Stimulated activated CD8-positive, alpha-beta memory T cell treated with anti-CD3 and anti-CD28 coated beads, Interleukin-4, amount 100 ng/mL, for 1 hour (primary cell): ENCODE measurements at places on chromosomes 4 and X.
A peak's percentile ranks its signal among the peaks of the same experiment; 100 is the strongest.

GRCh38 chr4:169272265-169272886 is 1.6 kb upstream of the SH3RF1 start:
- DNase-seq: no peak

DNA sequence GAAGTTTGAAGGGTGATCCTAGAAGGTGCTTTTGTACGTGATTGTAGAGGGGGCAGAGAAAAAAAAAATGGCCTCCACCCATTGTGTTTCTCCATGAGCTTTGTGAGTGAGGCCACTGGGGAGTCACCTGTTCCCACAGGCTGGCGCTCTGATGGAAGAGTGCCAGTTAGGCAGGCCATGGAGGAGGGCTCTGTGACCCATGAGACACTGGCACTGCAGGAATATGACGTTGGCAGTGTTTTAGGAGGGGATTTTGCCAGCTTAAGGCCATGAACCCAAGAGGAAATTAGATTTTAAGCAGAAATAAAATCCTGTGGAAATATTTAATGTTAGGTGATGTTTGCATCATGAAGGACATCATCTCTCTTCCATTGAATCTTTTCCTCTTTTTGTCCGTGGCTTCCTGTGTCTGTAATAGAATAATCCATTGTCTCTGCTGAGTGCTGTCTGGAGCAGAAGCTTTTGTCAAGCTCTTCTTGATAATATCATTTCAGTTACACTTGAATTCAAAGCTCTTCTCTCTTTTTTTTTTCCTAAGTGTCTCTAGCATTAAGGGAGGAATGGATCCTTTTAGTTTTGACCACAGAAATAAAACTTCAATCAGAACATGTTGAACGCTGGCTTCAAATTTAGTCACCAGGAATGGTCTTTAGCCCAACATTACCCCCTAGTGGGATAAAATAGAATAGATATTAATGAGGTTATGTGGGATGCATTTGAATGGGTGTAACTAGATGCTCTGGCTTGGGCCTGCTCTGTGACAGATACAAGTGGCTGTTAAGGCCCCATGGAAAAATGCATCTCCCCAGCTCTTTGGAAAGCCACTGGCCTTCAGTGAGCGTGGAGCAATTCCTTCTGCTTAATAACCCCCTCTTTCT is 41.0 kb upstream of the UCP1 start:
- DNase-seq: no peak

GRCh38 chrX:17030580-17031270 is 84.3 kb downstream of the REPS2 start:
- no peak for DNase-seq

GRCh38 chrX:46938589-46938988 is 26.4 kb downstream of the JADE3 start:
- DNase-seq: no peak

- peak; percentile 56 for DNase-seq
Measured at GRCh38 chr4:1746265-1746691, 25.0 kb downstream of the TACC3 start.

DNA sequence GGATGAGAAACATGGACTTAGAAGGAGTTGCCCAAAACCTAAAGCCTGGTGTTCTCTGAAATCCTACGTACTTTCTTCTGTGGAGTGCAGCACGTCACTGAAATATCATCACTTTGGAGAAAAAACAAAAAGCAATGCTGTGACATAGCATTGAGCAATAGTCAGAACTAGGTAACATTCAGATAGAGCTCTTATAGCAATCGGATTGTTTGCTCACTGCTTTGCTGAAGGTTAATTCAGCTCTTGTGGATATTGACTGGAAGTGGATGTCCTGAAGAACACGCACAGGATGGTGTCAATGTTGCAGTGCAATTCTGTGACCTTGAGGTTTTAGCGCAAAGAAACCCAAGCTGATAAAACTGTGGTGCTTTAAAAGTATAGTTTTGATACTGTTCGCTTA is 114.2 kb upstream of the GRXCR1 start:
- no peak for DNase-seq

DNA sequence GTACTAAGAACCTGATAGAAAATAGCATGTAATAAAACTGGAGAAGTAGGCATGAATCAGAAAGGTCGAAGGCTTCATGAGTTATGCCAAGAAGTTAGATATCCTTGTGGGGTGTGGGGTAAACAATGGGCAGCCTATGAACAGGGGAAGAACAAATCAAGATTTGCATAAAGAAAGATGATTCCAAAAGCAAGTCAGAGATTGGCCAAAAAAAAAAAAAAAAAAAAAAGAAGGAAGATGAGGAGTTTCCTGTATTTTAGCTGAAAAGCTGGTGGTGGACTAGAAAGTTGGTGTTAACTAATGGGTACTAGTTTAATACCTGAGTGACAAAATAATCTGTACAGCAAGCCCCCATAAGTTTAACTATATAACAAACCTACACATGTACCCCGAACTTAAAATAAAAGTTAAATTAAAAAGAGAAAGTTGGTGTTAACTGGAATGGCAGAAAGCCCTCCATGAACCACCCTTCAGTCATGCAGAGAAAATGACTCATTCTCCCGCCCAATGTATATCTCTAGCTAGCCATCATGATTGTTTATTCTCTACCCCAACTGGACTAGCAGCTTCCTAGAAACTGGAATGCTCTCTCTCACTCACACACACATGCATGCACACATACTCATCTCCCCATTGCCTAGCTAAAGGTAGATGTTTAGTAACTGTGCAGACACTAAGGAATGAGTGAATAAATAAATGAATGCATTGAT is 41.7 kb downstream of the ATP11C start:
- DNase-seq: no peak

- DNase-seq: no peak
Measured at GRCh38 chrX:94743478-94743877, 1069.5 kb downstream of the FAM133A start.

DNA sequence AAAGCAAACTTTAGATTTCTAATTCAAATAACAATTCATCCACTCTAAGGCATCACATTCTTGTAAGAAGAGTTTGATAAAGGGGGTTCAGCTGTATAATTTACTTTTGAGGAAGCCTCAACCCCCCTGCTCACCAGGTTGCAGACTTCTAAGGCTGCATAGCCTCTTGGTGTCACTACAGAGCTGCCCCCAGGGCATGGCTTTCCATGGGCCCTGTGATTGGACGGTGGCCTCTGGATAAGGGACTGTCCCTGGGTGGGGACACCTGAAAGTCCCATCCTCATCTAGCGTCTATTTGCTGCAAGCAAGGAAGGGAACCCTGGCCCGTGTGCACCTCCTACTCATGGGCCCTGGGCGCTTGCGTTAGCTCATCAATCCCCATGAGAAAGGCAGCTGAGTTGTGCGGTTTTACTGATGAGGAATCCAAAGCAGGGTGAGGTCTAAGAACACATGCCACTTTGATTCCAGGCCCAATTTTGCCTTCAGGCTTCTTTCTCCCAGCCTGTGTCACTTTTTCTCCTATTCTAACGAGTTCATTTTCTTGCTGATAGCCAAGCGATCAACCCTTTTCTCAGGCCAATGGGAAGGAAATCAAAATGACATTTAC is 51.8 kb downstream of the SCML1 start:
- no peak for DNase-seq

DNA sequence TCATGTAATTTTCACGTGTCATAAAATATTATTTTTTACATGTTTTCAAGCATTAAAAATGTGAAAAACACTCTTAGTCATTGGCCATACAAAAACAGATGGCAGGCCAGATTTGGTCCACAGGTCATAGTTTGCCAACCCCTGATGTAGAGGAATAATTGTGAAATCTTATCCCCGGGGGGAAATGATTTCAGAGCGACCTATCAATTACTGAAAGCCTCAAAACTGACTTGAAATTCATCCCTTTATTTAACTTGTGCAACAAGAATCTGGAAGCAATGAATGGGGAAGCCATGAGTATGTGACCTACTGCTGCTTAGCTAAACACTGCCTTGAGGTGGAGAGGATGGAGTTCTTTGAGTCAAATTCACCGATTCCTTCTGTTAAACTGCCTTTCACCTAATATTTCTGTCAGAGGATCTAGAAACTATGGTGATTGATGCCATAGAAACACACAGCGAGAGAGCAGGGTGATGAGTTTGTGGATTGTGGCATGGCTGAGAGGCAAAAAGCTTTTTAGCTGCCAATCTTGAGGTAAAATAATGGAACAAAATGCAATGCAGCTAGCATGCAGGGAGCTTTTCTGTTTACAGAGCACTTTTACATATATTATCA is 30.3 kb upstream of the BRS3 start:
- DNase-seq: no peak

DNA sequence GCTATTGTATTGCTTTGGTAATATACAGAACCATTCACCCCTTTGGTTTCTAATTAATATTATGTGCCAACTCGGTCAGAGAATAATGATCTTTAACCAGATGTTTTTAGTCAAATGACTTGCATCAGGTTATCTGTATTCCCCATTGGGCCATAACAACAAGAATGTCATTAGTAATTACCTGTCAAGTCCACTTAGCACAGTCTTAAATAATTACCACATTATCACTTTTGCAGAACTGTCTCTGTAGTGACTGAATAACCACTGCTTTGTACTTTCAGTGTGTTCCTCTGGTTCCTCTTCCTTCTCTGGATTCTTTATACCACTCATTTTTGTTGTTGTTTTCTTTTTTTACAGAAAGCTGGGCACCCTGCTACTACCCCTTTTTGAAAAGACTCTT is 257.7 kb upstream of the SPOCK3 start:
- DNase-seq: no peak

DNA sequence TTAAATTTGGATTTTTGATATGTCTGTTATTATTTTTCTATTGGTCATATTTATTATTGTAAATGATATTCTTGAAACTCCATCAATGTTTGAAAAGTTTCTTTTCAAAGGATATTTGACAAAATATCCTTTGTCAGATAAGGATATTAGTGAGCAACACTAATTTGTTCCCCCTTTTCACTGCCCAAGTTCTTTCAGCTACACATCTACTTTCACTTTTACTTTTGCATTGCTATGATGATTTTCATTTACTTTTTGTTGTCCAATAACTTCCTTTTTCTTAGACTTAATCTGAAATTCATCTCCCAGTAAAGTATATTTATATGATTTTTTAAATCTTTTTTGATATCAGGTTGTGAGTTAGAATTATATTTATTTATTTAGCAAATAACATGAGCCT is 542.3 kb upstream of the ADGRL3 start:
- no peak for DNase-seq

- no peak for DNase-seq
Measured at GRCh38 chr4:26319949-26320537, 771 bp upstream of the RBPJ start.

DNA sequence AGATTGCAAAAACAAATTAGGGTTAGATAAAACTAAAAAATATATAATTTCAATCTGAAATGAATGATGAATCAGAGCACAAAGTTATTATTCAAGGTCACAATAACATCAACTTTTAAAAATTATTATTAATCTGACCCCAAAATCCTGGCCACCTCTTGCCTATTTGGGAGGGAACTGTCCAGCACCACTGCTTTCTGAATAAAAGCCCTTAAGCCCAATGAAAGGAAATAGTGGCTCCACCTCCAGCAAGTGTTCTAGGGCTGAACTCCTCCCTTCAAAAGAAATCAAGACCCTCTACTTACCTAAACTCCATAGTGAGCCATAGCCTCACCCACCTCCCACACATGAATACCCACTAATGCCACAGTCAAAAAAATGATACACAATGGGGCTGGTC is 208.2 kb downstream of the PARM1 start:
- no peak for DNase-seq

GRCh38 chrX:140504371-140505324 is at the start of gene SOX3:
Gene SOX3 (minus strand): TSS chrX:140505069. CDS start chrX:140505060, 9 bp downstream.
- DNase-seq: no peak

DNA sequence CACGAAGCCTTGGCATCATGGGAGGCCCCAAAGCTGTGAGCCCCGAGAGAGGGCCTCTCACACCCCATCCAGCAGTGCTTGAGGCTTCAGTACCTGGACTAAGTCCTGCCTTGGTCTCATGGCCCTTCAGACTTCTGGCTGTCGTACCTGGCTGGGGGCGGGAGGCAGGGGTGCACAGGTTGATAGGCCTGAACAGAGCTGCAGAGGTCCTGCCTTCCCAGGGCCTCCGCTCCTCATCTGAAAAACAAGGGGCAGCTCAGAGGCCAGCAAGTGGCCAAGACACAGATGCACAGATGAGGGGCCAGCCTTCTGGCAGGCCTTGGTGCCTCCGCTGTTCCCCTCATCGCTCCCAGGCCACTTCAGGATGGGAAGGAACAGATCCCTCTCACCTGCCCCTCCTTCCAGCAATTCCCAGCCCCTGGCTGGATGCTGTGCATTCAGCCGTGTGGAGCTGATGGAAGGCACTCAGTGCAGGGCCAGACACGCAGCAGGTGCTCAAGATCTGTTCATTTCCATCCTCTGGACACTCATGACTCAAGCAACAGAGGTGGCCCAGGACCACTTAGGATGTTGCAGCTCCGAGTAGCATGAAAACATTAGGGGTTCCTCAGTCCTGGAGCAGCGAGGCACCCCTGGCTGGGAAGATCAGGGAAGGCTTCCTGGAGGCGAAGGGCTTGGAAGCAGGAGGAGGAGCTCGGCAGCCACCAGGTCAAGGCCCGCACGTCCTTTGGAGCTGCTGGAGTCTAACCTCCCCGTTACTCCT is 1.4 kb downstream of the ZNF185 start:
- no peak for DNase-seq

DNA sequence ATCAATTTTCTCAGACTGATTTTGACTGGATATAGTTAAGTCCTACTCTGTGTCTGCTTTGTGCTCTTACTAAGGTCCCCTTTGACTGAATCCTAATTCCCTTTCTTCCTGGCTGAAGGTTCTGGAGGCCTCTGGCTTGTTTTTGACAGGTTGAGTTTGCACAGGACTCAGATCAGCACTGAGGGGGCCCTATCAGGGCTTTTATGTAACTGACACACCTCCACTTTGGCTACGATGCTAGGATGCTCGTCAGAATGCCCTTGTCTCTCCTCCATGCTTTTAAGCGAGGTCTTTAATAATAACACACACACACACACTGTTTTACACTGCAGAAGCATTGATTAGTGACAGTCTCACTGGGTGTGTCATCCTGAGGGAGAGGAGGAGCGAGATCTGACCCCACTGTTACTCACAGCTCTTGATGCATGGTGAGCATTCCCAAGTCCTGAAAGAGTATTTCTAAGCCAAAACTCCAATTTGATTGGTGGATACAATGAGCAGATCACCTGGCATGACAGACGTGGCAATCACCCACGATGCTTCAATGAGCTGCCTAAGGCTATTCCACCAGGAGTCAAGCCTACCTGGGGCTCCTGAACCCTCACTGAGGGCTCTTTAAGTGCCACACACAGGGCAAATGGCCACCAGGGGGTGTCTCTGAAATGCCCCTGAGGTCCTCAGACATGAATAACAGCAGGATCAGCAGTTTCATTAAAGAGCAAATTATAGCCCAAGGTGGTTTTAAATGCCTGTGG is 130.4 kb upstream of the CPEB2 start:
- no peak for DNase-seq

DNA sequence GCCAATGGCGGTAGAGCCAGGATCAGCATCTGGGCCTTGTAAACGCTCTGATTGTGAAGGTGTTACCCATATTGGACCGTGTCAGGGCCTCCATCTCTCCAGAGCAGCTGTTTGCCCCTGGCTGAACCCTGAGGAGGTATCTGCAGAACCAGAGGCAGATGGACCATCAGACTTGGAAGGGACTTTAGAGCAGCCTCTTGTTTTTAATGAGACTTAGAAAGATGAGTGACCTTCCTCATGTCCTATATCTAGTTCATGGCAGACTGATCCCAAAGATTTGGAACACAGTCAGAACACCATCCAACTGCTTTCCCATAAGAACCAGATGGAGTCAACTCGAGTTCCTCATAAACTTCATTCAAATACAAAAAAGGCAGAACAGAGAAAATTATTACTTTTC is 135.1 kb upstream of the MSX1 start:
- no peak for DNase-seq
